Activated CD8-positive, alpha-beta memory T cell treated with anti-CD3 and anti-CD28 coated beads for 4 hours (primary cell): ENCODE measurements at places on chromosomes 12 and 14.

GRCh38 chr14:100438678-100439592, 115.8 kb downstream of the SLC25A47 start:
- peak; percentile 39 for DNase-seq

- DNase-seq, result no peak
Measured at GRCh38 chr12:51090705-51091229, 7.4 kb upstream of the CSRNP2 start.

DNA sequence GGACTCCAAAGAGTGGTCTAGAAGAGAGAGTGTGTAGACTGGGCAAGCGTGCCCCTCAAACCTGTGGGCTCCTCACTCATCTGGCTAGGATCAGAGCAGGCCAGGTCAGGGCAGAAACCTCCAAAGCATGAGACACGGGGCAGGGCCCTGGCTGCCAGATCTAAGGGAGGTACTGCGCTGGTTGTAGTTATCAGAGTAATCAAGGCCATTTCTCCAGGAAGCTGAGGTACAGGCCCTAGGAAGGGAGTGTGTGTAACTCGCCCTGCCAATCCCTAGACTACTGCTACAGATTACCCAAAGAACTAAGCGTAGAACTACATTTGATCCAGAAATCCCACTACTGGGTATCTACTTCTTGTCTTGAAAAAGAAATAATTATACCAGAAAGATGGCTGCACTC, 84.5 kb downstream of the SSPN start:
- DNase-seq, result no peak

GRCh38 chr12:91021076-91021475, 16.3 kb upstream of the EPYC start:
- DNase-seq, result no peak

- DNase-seq, result no peak
Measured at GRCh38 chr14:67253076-67253635, 11.9 kb downstream of the PALS1 start.

- no peak for DNase-seq
Measured at GRCh38 chr12:77855548-77855947, 24.9 kb downstream of the NAV3 start.

GRCh38 chr14:32584079-32584478, 255.0 kb downstream of the AKAP6 start:
- DNase-seq, result no peak

- DNase-seq, result no peak
Measured at GRCh38 chr14:100082723-100083122, 17.5 kb downstream of the EVL start.
